ENCODE measurements at places on chromosomes 1 and 21.

GRCh38 chr1:70718086-70718630 lies 307.1 kb downstream of the CTH start:
- DNase-seq: no peak

DNA sequence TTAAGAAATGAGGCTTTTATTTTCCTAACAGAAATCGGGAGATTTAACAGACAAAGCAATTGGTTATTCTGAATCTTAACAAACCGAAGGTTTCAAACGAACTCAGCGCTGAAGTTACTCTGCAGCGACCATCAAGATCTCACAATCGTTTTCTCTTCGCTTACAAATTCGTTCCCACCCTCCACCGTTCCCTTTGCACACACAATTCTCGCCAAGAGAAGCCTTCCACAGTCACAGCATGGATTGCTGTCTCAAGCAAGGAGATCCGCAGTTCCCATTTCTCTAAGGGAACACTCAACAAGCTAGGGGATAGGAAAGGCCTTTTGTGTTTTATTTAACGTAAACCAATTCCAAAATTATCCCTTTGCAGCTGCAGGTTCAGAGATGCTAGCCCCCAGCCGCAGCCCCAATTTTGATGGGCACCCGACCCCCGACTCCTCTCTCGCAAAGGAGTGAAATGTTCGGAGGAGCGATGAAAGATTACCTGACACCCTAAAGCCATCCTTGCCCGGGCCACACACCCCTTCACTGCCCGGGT lies 755 bp downstream of the FBXO42 start:
- DNase-seq: no peak

DNA sequence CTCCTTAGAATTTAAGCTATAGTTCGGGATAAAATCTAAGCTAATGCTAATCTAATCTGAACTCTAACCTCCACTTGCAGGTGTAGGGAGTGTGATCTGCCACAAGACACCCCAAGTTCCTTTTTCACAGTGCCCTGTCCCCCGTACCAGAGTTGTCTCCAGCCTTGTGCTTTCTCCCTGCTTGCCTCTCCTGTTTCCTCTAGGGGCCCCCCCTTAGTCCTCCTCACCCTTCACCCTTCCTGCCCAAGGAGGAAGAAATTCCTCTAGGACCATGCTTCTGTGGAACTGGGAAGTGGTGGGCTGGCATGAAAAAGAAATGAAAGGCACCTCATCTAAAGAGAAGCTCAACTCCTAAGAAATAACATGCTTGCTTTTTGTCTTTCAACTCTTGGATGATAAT lies 50.2 kb upstream of the BCL9 start:
- DNase-seq: no peak

DNA sequence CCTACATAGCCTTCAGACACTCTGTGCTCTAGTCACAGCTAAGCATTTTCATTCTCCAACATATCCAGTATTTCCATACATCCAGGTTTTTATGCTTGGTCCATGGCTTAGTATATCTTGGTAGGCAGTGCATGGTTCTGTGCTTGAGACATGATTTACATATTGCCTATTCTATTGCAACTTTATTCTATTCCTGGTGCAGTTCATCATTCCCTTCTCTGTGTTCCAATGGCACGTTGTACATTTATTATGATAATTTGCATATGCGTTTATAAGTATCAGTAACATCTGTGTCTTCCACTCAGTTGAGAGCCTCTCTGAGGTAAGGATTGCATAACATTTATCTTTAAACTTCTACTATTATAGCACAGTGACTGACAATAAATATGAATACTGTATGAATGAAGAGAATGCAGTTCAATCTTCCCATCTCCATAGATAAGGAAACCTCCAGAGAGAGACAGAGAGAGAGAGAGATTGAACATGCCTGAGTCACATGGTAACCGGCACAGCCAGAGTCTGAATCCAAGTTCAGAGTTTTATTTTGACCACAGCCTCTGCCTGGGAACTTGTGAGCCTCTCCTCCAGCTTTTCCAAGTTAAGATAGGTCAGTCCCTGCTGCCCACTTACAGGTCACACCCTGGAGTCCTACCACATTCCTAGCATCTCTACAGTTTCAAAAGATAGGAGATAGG lies 41.5 kb downstream of the PLPPR5 start:
- no peak for DNase-seq

DNA sequence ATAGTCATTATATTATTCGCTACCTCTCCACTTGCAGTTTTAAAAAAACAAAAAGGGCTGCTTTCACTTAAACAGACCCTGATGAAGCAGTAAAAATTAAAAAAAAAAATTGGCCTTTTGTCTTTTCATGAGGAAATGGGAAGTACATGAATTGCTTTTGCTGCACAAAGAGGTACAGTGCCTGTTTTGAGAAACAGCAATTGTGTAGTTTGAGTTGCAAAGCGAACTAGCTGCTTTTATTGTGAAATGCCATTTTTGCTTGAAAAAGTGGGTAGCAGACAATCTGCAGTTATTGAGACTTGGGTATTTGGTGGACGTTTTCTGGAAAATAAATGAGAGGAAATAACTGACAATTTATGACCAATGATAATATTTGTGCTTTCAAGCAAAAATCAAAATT lies 7.0 kb downstream of the DIP2A start:
- DNase-seq: no peak

DNA sequence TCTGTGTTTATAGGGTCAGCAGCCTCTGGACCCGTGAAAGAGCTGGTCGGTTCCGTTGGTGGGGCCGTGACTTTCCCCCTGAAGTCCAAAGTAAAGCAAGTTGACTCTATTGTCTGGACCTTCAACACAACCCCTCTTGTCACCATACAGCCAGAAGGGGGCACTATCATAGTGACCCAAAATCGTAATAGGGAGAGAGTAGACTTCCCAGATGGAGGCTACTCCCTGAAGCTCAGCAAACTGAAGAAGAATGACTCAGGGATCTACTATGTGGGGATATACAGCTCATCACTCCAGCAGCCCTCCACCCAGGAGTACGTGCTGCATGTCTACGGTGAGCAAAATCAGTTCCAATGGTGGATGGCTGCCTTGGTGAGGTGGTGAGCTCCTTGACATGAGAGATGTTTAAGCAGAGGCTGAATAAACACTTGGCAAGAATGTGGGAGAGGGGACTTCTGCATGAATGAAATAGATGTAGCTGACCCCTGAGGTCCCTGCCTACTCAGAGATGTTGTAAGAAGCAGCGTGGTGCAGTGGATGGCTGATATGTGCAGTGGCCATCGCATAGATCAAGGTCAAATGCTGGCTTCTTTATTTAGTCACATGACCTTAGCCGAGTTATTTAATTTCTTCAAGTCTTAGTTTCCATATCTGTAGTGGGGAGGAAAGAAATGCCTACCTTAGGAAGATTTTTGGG lies 9.3 kb downstream of the SLAMF7 start:
- no peak for DNase-seq

DNA sequence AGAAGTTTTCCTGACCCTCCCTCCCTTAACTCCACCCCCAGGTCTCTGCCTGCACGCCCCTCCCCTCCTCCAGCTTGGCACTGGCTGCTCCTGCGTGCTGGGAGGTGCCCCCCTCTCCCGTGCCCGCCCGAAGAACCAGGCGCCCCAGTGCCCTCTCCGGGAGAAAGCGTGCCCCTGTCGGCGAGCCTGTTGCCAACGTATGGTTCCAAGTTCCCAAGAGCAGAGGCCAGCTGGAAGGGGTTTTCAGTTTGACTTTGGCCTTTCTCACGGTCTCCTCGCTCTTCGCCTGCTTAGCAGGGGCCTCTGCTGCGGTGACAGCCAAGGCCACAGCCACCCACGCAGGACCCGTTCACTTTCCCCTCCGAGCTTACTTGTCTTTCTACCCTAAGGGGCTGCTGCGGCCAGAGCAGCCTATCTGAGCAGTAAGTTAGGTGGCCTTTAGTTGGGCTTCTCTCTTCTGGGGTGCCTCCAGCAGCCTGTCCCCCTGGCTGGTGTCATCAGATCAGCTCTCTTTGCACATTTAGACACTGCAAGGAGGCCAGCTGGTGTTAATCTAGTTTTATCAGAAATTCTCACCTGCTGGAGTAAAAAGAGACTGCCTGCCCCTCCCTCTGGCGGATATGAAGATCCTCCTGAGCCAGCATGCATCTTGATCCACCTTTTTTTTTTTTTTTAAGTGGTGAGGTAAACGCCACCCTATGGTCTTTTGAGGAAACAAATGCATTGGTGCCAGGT lies 1.5 kb downstream of the STUM start:
- DNase-seq: no peak

DNA sequence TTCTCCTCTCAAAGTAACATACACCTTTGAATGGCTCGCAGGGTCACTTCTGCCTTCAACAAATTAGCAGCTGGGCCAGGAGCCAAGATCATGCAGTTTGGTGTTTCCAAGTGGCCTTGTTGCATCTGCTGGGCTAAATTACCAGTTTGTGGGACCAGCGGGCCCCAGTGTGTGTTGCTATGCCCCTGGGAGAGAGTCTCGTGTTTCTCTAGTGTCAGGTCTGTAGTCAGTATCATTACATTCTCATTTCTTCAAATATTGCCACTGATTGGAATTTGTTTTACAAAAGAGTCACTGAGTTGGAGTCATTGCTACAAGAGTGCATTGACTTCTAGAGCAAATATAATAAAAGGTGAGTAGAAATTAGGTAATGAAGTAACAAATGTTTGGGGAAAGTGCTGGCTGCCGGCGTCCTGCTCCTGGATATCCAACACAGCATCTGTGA lies 35.5 kb downstream of the RHOU start:
- DNase-seq: no peak

- DNase-seq: no peak
Observed at GRCh38 chr1:43329995-43330751, 7.4 kb upstream of the MPL start.

- no peak for DNase-seq
Observed at GRCh38 chr1:60916906-60917305, 165.5 kb upstream of the NFIA start.

GRCh38 chr1:39701049-39701439 lies 9.8 kb upstream of the HPCAL4 start:
- DNase-seq: no peak

- DNase-seq: no peak
Observed at GRCh38 chr1:24898152-24898908, 31.7 kb downstream of the RUNX3 start.

DNA sequence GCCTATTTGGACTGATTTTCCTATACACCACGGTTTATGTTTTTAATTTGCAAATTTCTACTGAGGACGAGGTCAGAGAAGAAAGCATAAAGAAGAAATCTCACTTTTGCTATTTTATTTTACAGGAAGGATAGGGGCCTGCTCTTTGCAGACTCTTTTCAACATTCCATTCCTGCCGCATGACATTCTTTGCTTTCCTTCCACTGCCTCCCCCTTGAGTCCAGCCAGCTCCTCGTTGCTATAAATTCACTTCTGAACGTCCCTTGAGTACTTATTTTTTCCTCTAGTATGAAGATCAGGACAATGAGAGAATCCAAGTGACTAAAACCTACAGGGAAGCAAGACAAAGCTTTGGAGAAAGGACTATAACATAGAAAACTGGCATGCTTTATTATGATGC lies 53.4 kb upstream of the PTGFR start:
- no peak for DNase-seq

- no peak for DNase-seq
Observed at GRCh38 chr1:90127288-90127953, 132.5 kb downstream of the ZNF326 start.

DNA sequence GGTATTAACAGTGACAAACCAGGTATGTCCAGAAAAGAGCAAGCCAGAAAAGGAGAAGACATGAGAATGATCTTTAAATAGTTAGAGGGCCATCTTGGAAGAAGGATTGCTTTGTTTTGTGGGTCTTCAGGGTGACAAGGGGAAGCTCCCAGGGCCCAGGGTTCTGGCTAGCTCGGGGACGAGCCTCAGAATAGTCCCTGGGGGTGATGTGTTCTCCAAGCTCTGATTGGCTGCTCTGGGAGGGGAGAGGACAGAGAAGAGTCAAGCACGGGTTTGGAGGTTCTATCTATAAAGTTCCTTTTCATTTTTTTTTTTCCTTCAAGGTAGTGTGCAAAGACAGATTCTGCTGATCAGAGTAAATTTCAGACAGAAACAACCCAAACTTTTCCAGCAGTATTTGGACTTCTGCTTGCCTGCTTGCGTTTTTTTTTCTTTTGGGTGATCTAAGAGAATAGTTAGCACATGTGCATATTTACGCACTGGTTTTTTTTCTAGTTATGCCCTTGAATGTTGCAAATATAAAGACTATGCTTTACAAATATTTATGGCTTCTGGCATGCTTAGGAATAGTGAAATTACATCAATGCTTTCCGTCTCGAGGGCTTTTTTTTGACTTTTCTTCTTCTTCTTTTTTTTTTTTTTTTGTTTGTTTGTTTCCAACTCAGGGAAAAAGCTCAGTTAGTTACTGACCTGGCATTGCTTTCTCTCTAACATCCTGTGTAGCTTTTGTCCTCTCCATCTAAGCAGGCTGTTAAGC lies 59.7 kb downstream of the ROR1 start:
- DNase-seq: no peak

GRCh38 chr1:230226007-230226800 lies 159.2 kb downstream of the GALNT2 start:
- no peak for DNase-seq

- no peak for DNase-seq
Observed at GRCh38 chr1:41530411-41530810, 45.9 kb upstream of the EDN2 start.

DNA sequence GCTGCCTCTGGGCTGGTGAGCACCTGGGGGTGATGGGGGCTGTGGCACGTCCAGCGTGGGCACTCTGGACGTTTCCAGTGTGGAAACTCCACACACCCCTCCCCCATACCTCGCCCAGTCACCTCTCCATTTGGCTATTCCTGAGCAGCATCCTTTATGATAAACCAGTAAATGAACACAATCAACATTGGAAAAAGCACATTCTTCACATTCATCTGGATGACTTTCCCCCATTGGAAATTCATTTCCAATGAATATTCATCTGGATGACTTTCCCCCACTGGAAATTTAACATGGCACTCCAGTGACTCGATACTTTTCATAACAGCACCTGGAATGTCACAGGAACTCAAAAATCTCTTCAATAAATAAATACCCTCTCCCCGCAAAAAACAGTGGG lies 104.8 kb upstream of the KRTAP19-8 start:
- DNase-seq: no peak

DNA sequence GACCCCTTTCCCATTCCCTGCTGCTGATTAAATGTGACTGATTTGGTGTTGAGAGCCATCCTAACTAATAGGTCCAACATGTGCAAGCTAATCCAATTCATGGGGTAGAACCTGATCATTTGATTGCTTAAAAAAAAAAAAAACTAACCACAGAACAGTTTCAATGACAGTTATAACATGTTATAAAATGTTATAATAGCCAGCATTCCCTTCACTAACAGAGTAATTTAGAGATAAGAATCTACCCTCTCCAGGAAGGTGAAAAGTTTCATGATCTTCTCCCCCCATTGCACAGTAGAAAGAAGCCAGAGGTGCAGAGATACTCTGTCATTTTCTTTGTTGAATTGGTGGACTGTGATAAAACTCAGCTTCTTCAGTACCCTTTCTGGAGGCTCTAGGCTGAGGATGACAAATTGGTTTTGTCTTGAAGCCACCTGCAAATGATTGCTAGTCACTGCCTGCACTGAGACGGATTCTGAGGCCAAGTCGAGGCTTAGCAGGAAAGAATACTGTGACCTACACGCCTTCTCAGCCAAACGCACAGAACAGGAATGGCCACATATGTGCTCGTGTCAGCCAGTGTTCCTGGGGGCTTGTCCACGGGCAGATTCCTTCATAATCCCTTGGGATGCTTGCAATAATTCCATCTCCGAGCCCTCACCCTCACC lies 215.7 kb upstream of the IRF2BP2 start:
- DNase-seq: no peak
